ENCODE measurements at places on chromosomes 6 and 20.

DNA sequence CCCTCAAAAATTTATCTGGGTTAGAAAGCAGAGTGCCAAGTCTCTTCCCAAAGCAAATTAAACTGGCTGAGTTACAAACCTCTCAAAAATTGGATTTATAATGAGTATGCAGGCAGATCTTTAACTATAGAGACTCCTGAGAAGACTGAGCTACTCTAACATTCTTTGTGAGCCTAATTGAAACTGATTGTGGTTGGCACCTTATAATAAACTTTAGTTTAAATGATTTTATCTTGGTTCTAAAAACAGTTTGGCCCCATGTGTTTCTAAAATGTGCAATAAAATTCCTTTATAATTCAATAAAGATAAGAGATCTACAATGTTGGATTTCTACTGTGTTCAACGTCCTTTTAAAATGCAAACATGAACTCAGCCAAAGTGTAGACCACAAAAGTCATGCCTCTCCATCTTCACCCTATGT, 480.2 kb upstream of the RNF217 start:
- no peaks in the 10 kb centered on the region for H3K36me3 ChIP-seq
- no peak for DNase-seq
- H3K4me3 ChIP-seq: no peak overlapping the region
- no peaks in the 10 kb centered on the region for H3K27me3 ChIP-seq
- no peak overlapping the region for H3K27ac ChIP-seq

DNA sequence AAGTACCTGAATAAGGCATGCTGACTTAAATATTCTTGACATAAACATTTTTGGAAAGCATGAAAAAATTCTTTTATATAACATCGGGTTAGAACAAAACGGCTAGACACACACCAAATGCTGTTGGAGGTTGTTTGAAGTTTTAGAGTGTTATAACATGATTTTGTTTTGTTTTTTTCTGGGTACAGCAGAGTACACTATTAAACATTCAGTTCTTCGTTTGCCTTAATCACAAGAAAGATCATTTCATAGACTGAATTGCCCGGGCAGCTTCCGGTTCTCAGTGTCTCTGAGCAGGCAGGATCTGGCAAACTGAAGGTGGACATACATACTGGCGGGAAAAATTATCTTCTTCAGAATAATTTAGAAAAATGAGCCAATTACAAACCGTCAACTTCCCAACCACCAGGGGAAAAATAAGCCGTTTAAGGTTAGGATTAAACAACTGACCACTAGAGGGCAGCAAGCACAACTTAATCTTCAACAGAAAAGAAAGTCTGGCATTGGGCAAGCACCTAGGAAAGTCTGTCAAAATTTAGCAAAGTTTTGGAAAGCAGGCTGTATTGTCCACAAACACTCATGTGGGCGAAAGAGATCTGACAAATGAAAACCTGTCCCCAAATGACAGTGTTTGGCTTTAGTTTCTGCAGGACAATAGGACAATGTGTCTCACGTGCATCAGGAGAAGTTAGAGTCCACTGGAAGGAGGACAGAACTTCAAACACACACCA, 15.0 kb downstream of the ZNF217 start:
- H3K27me3 ChIP-seq: no peaks in the 10 kb centered on the region
- peaks cover 86% of the 10 kb centered on the region for H3K36me3 ChIP-seq
- DNase-seq: no peak
- peak overlapping the region; percentile 96 for H3K4me3 ChIP-seq
- peaks cover 71% of the 10 kb centered on the region for H3K4me1 ChIP-seq

- no peaks in the 10 kb centered on the region for H3K36me3 ChIP-seq
- H3K4me1 ChIP-seq: no peaks in the 10 kb centered on the region
- no peak within 1 kb of the TSS for H3K4me3 ChIP-seq
Observed at GRCh38 chr6:49713346-49713745, at the start of gene CRISP2. CRISP2 (minus strand) TSS chr6:49713543; CDS start chr6:49709196, 4,347 bp downstream.

DNA sequence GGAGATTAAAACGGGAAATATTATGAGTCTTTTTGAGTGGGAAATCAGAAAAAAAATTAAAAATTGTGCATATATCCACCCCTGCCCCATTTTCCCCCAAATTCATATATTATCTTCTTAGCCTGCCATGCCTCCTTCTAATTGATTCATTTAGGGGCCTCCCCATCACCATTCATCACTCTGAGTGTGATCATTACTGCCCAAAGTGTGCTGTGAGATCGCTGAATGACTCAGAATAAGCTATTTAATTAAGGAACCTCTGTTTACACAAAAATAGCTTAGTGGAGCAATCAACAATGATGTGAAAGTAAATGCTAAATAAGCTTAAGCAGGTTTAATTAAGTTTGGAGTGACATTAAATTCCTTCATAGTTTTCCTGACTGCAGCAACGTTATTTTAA, 645.5 kb downstream of the GRIK2 start:
- no peaks in the 10 kb centered on the region for H3K27me3 ChIP-seq
- DNase-seq: no peak
- no peaks in the 10 kb centered on the region for H3K4me1 ChIP-seq
- H3K27ac ChIP-seq: no peak overlapping the region
- no peaks in the 10 kb centered on the region for H3K36me3 ChIP-seq
- no peak overlapping the region for H3K4me3 ChIP-seq

GRCh38 chr20:4534315-4534714, 187.4 kb upstream of the PRND start:
- no peak overlapping the region for H3K4me3 ChIP-seq
- no peak overlapping the region for H3K27ac ChIP-seq
- DNase-seq: no peak
- no peaks in the 10 kb centered on the region for H3K4me1 ChIP-seq
- no peaks in the 10 kb centered on the region for H3K36me3 ChIP-seq
- peaks cover 44% of the 10 kb centered on the region for H3K27me3 ChIP-seq

- H3K27ac ChIP-seq: no peak overlapping the region
- peaks cover 20% of the 10 kb centered on the region for H3K4me1 ChIP-seq
- H3K27me3 ChIP-seq: peaks cover 36% of the 10 kb centered on the region
- DNase-seq: no peak
- no peak overlapping the region for H3K4me3 ChIP-seq
Observed at GRCh38 chr20:46023999-46024398, 5.0 kb upstream of the SLC12A5 start.

GRCh38 chr6:43427406-43428111, at the start of gene ABCC10:
ABCC10 (plus strand) TSS chr6:43427541; CDS start chr6:43427979, 438 bp downstream.
- DNase-seq: peak; percentile 93
- H3K4me3 ChIP-seq: peak within 1 kb of the TSS; percentile 98
- H3K36me3 ChIP-seq: peaks cover 5% of the 10 kb centered on the region
- peaks cover 14% of the 10 kb centered on the region for H3K4me1 ChIP-seq
- no peaks in the 10 kb centered on the region for H3K27me3 ChIP-seq

GRCh38 chr6:345747-346385, 45.7 kb upstream of the IRF4 start:
- no peak overlapping the region for H3K4me3 ChIP-seq
- no peaks in the 10 kb centered on the region for H3K27me3 ChIP-seq
- peaks cover 16% of the 10 kb centered on the region for H3K36me3 ChIP-seq
- H3K27ac ChIP-seq: no peak overlapping the region
- peaks cover 19% of the 10 kb centered on the region for H3K4me1 ChIP-seq
